Sigmoid colon (tissue), 7 donors: ENCODE measurements at places on chromosomes 7 and 10. TPM values are rescaled to one million over a fixed set of nuclear protein-coding genes. Genes with fewer than 3 reads are reported as not detected.

Gene IGF2BP3
- 1.6 TPM for total RNA-seq

Gene LRRC18
- total RNA-seq, result not detected

Gene PTPRN2
- 5.8 TPM for total RNA-seq

Gene DIP2C
- 50.0 TPM for total RNA-seq

Gene NCF1
- 3.9 TPM for total RNA-seq

Gene ESYT2
- 114 TPM for total RNA-seq

Gene TLX1
- total RNA-seq, result not detected

Gene STEAP1
- total RNA-seq, result 15.2 TPM

Gene ABCF2
- 28.2 TPM for total RNA-seq

Gene PTEN
- total RNA-seq, result 137 TPM

Gene PRKCQ
- 0.83 TPM for total RNA-seq

Gene RPEL1
- not detected for total RNA-seq

Gene SERPINE1
- 21.3 TPM for total RNA-seq

Gene PRPS1L1
- not detected for total RNA-seq

Gene SPDYE1
- not detected for total RNA-seq

Gene LIPK
- total RNA-seq, result not detected

Gene LRRN3
- total RNA-seq, result 3.3 TPM

Gene EBLN1
- not detected for total RNA-seq
